ENCODE measurements at places on chromosomes 12 and 14.

DNA sequence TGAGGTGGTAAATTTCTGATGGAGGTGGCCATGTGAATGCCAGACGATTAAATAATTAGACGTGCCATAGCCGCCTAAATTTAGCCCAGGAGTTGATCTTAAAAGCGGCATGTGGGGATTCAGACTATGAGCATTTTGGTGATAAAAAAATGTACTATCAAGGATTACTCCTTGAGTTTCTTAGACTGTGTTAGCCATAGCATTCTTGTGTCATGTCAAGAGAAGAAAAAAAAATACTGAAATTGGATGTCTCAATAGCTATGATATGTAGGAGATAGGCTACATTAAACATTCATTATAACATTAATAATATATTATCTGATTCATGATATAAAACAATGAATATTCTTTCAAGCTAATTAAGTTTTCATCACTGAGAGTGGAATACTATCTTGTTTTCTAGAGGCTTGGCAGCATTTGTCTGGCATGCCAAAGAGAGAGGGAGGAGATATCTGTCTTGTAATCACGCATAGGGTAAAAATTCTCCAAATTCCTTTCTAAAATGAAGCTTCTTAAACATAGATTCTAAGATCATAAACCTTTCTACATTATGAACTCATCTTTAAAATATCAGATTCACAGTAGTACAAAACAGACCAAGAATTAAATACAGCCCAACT, 727.0 kb downstream of the C12orf50 start:
- no peak for DNase-seq

GRCh38 chr12:90826036-90826435, 128.9 kb downstream of the CCER1 start:
- no peak for DNase-seq

DNA sequence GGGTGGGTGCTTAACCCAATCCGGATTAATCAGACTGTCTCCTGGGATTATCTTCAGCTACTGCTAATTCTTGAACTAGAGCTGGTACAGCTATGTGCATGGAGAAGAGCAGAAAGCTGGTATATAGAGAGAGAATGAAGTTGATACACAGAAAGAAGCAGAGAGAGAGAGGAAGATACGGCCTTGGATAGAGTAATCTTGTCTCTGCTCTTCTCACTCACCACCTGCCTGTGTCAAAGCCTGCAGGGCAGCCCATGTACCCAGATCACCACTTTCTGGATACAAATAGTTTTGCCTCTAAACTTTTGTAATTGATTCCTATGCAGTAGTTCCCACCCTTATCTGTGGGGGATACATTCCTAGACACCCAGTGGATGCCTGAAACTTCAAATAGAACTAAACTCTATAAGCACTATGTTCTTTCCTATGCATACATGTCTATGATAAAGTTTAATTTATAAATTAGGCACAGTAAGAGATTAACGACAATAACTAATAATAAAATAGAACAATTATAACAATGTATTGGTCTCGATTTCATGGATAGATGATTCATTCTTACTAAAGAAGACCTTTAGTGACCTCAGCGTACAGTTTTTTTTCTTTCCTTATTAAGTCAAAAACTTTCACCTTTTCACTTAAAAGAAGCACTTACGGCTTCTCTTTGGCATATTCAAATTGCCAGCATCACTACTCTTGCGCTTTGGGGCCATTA, 45.5 kb downstream of the YEATS4 start:
- no peak for DNase-seq

DNA sequence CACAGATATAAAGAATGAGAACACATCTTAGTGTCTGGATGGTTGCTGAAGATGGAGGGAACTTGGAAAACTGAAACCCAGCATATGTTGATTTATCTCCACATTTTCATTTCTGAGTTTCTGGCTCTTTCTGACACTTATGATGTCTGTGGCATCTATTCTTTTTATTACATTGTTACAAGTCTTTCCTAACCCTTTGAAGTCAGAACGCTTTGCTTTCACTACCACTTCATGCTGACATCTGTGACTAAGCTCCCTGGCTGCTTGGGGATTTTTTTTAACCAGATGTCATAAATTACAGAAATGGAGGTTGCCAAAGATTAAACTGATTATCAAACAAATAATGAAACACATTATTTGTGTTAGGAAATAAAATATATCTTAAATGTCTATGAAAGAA, 188.7 kb downstream of the KITLG start:
- no peak for DNase-seq

DNA sequence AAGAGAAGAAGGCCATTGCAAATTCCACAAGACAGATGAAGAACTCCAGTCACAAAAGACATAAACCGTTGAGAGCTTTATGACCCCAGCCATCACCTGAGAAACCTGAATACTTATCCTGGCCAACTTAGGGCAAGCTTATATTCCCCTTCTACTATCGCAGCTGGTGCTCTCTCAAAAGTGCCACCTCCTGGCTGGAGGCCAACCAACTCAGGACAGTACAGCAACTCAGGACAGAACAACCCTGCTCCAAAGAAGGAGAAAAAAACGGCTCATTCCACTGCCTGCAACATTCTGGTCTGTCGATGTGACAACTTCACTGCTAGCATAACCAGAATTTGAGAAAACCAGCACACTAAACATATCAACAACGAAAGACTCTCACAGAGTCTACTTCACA, 9.7 kb upstream of the KRT6B start:
- DNase-seq: no peak

DNA sequence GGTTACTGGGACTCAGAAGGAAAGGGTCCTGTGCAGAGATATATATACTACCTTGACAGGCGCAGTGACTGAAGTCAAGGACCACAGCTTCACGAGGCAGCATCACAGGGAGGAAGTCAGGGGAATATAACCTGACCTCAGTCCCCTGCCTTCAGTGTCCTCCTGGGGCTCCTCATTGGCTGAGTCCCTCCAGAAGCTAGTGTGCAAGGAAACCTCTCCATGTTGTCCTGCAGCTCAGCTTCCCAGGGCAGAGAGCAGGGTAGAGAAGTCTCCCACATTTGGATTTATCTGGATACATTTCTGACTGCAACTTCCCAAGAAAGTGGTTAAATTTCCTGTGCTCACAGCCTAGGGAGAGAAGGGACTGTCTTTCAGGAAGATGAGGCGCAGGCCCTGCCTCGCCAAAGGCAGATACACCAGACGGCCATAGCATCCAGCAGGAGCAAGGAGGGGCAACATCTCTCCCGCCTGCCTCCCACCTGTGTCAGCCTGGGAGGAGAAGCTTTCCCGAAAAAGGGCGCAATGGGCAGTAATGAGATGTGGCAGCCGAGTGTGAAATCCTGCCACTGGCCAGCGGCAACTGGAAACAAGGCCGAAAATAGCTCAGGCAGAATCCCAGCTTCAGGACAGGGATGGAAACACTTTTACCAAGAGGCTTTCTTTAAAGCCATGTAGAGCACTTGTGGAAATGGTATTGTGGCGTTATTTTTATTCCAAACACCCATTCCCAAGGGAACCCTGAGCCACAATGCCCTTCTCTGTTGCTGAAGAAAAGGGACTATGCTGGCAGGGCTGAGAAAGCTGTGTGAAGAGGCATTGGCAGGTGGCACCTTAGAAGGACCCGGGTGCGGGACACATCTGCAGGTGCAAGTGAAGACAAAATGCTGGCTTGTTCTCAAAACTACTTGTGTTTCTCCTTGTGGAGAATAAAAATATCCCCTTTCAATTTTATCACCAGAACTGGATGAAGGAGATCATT, 54.9 kb upstream of the HIF1A start:
- no peak for DNase-seq
